ENCODE measurements at places on chromosomes 11 and 22. TPM values are rescaled to one million over a fixed set of nuclear protein-coding genes. Genes with fewer than 3 reads are reported as not detected.
A peak's percentile ranks its signal among the peaks of the same experiment; 100 is the strongest.

Gene ROM1
- total RNA-seq, result 8.5 TPM

Gene MISFA
- total RNA-seq, result 2.6 TPM

Gene SLC37A4
- 25.9 TPM for total RNA-seq

Gene KLHDC7B
- total RNA-seq, result 0.33 TPM

Gene MS4A1
- 1.5 TPM for total RNA-seq

Gene BARX2
- 19.5 TPM for total RNA-seq

Gene TIMM8B
- total RNA-seq, result 48.8 TPM

- no peak for DNase-seq
These were observed 3.0 kb downstream of the TMEM80 start for GRCh38 chr11:698493-699115.

DNA sequence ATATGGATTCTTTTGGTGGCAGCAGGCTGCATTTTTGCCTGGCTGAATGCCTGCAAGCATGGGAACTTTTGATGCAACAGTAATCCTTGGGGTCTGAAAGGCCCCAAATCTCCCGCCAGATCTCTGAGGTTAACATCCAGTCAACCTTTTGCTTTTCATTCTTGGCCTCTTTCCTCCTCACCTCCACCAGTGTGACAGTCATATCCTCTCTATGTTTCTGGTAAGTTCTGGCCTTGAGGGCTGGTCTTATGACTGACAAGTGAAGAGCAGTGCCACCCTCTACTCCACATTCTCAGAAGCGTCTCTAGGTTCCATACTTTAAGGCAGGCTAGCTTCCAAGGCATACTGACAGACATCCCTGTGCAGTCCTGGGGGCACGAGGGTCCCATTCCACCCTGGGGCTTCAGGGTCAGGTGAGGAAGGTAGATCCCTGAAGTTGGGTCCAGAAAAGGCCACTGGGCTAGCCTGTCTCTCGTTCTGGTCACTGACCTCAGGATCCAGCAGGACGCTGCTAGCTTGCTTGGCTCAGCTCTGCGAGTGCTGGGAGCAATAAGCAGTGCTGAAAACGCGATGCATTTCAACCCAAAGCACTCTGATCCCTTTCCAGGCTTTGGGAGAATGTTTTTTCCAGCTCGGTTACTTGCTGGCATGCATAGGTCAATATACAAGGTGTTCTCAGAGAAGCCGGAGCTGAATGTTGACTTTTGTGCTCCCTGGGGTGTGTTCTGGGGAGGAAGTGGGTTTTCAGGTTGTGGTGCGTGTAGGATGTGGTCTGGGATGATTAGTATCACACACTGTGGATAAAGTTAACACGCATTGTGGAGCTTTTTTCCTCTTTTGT is 75.2 kb downstream of the PTPRJ start:
- DNase-seq, result no peak

DNA sequence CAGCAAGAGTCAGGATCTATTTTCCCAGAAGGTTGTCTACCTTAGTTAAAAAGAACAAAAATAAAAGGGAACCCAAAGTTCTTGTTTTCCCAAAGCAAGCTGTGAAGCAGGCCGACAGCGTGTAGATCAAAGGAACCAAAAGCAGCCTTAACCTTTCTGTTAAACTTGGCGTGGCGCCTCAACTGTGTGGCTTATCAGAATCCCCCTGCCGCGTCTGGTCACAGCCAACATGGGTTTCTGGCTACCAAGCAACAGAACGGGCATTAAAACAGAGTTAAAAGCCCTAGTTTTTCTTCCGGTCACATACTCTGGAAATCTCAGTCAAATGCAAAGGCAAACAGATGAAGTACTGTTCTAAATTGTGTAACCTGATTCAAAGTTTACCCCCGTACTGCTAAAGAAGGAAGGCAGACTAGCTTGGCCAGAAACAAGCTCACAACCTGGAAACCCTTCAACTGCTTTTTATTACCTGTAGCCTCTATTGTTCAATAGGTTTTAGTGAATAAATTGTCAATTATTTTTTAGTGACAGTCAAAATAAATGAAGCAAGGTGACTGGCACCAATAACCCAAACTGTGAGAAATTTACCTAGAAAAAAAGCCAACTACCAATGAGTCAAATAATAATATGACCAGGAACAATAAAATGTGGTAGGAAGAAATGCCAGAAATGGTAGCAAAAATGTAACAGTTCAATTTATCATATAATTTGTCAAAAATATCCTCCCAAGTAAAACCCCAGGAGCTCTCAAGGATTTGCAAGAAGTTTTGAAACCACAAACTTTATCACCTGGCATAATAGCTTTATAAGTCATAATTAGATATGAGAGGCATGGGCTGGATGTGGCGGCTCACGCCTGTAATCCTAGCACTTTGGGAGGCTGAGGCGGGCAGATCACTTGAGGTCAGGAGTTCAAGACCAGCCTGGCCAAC is 21.4 kb downstream of the CHKA start:
- DNase-seq, result no peak

DNA sequence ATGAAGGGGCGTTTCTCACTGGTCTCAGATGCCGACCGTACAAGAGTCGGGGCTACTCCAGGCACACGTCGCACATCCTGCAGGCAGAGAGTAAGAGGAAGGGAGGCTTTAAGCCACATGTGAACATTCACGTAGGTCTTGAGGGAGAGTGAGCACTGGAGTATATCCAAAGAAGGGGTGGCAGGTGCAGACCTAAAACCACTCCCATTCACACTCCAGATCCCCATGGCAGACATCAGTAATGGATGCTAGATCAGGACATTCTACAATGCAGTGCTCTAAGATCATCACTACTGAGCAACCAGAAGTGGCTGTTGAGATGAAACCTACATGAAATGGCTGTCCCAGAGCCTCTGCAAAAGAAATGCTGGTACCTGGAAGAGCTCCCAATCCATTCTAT is 39.0 kb downstream of the WT1 start:
- no peak for DNase-seq

- DNase-seq, result no peak
These were observed 839 bp downstream of the CBY1 start for GRCh38 chr22:38657045-38657909.

DNA sequence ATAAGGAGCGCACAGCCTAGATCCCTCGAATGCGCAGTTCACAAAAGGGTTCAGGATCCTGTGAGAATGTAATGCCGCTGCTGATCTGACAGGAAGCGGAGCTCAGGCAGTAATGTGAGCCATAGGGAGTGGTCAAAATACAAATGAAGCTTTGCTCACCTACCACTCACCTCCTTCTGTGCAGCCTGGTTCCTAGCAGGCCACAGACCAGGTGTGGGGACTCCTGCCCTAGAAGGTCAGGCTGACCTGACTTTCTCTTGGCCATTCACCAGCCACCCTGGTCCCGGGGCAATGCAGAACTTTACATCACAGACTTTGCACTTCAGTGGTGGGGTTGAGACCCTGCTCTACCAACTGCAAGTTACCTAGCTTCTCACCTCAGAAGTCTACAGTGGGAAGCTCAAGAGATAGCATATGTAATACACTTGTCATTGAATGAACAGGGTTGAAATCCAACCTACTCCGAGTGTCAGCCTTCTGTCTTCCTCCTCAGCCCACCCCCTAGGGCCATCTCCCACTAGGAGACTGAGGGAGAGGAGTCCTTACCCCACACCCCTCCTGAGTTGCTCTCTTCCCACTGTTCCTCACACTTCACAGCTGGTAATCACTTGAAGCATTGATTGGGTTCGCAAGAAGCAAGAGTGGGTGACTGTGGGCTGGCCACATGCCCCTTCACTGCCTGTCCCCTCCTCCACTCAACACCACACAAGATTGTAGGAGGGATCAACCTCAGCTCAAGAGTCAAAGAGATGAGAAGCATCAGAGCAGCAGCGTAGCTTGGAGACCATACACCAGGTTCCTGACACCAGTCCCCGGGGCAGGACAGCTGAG is 2.0 kb upstream of the KCNJ1 start:
- no peak for DNase-seq

DNA sequence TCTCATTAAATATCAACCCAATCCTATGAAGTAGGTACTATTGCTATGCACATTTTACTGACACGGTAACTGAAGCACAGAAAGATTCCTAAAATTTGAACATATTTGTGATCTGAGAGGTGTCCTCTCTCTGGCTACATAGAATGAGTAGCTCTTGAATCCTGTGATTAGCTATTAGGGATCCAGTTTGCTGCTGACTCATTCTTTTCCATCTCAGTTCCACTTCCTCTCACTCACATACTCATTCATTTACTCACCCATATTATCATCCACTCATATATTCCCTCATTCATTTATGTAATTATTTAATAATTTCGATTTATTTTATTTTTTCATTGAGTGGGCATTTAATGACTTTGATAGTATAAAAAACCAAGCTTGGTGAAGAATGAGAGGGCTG is 42.7 kb downstream of the OR5B17 start:
- no peak for DNase-seq

GRCh38 chr11:82843057-82843795 is 57.0 kb downstream of the PRCP start:
- no peak for DNase-seq

- DNase-seq, result no peak
These were observed 603 bp downstream of the CDHR5 start for GRCh38 chr11:623999-624704.

DNA sequence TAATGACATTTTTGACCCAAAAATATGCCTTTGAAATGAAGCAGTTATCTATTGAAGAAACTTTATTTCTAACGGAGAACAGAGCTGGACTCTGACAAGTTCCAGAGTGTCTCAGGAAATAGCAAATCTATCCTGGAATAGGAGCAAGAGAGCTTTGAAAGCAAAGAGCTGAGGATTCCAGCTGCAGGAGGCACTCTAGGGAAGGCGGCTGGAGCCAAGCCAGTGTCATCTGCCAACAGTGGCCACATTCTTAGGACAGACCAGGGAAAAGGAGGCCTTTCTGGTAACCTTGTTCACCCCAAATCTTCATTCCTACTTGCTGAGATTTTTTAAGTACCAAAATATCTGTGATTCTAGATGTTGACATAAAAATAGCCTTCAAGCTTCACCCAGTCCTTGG is 493.5 kb upstream of the B3GAT1 start:
- no peak for DNase-seq

DNA sequence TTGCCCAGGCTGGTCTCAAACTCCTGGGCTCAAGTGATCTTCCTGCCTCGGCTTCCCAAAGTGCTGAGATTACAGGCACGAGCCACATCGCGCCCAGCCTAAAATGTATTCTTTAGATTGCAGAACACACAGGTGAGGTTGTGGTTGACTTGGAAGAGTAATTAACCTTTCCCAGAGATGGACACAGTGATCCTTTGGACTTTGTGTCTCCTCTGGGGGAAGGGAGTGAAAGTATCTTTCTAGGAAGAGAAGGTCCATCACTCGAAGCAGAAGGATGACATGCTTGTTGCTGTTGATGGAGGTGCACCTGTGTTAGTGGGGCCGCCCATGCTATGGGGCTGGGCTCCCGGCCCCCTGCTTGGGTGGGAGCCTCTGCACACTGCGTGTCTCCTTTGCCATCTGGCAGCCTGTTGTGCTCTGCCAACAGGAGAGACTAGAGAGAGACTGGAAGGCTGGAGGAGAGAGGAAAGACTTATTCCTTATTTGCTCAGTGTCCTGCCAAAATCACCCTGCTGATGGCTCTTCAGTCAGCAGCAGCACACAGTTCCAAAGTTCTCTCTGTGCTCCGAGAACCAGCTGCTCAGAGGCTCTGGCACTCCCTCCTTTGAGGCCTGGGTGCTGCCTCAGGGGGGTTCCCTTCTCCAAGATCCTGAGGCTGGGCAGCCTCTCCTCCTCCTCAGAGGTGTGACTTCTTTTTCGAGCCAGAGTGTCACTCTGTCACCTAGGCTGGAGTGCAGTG is 33.1 kb upstream of the CYB5R3 start:
- DNase-seq, result no peak

DNA sequence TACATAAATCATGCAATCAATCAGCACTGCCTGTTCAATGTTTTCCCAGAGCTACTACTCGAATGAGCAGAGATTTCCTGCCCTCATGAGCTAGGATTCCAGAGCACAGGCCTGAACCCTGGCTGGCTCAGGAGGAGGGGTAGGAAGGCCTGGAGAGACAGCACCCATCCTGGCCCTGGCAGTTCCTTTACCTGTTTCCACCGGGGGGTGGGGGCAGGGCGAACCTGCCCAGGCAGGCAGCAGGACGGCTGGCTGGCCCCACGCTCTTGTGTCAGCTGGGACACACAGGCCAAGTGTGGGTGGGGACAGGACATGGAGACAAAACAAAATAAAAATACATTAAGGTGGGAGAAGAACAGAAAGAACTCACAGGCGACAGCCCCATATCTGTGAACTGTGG is 109.8 kb upstream of the BID start:
- DNase-seq, result no peak

- no peak for DNase-seq
These were observed 301.2 kb downstream of the CADM1 start for GRCh38 chr11:115202900-115203552.

DNA sequence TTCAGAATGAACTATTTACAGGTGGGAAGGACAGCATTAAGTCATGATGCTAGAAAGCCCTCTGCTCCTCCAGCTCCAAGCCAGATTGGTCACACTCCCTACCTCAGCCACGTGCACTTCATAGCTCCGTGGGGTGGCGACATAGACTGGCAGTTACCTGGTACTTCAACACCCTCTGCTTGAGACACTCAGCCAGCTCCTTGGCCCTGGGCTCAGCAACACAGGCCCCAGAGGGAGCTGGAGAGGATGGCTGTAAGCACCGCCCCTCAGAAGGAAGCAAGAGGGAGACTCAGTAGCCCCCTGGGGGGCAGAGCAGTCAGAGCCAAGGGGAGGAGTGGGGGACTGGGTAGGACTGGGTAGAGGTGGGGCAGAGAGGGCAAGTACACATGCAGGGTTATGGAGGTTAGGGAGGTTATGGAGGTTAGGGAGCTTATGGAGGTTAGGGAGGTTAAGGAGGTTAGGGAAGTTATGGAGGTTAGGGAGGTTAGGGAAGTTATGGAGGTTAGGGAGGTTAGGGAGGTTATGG is 102.1 kb upstream of the BID start:
- no peak for DNase-seq

GRCh38 chr22:35437049-35437448 is 37.1 kb downstream of the MCM5 start:
- DNase-seq, result no peak

- DNase-seq, result no peak
These were observed at the start of gene CST6 for GRCh38 chr11:66011785-66012303. Gene CST6, plus strand, starts transcription at chr11:66012008. Its CDS starts 37 bp downstream, at chr11:66012045.

GRCh38 chr11:35134403-35135148 is 4.4 kb upstream of the CD44 start:
- DNase-seq, result no peak

DNA sequence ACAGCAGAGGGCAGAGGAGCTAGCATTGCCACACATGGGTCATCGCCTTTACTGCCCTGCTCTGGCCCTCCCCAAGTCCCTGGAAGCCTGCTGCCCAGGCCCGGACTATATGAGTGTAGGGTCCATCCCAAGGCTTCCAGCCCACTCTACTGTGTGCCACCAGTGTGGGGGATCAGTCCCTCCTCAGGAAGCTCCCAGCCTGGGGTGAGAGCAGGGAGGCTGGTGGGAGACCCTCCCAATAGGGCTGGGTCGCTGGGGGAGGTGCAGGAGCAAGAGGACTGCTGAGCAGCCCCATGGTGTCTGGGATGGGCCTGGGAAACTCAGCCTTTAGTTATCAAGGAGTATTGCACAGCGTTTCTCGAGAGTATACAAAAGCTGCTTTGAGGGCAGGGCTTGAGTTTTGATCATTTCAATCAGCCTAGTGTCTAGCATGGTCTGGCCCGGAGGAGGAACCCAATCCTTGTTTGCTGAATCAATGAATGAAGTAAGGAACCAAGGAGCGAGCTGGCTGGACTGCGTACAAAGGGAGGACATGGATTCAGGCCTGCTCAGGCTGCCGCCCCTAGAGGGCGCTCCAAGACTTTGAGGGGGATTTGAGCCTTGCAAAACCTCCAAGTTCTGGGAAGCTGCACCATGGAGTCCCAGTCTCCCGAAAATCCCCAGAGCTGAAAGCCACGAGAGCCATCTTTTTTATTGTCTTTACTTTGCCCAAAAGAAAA is 89.0 kb upstream of the PARVA start:
- peak; percentile 71 for DNase-seq

Measured in breast epithelium (tissue), 4 donors.